Neural crest cell (in vitro differentiated cells): ENCODE measurements at places on chromosomes 11 and 22.
A peak's percentile ranks its signal among the peaks of the same experiment; 100 is the strongest.

DNA sequence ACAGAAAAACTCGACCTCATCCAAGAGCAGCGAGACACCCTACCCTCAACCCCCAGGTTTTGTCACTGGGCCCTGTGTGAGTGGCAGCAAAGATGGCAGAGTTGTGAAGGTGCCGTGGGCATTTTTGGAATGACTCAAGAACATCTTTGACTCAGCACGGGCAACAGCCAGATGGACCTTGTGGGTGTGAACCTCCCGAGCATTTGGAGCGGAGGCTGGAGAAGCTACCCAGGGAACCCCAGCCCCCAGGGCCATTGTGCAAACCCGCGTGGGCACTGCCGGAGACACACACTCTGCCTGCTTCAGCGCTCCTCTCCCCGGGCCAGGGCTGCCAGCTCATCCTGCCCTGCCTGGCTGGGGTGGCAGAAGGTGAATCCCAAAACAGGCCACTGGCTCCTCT lies 66.1 kb downstream of the PANX1 start:
- DNase-seq: no peak

DNA sequence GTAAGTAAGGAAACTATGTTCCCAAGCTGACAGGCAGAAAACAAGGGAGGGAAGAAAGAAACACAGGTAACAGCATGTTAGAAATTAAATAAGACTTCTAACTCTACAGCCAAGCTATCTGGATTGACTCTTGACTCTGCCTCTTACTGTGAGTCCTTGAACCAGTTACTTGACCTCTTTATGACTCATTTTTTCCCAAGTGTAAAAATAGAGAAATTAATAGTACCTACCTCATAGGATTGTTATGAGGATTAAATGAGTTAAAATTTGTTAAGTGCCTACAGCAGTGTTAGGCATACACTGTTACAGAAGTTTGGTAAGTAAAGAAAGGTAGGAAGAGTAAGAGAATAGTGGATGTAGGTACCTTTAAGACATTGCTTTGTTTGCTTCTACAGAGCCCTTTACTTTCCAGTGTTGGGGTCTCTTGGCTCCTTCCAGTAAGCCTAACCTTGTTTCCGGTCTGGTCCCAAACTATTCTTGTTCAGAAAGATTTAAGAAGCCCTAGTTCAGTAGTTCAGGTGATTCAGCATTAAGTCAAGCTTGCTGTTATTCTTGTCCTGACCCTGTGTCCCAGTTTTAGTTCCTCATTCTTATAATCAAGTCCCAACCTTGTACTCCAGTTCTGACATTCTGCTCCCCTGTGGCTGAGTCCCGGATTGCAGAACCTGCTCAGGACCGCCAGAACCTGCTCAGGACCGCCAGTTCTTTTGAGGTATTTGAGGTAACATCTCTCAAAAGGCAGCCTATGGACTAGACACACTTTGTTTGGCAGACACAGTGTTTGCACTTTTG lies 963.4 kb upstream of the CCDC90B start:
- DNase-seq: no peak

- DNase-seq: no peak
These were observed 572.9 kb upstream of the CADM1 start for GRCh38 chr11:116077092-116077491.

DNA sequence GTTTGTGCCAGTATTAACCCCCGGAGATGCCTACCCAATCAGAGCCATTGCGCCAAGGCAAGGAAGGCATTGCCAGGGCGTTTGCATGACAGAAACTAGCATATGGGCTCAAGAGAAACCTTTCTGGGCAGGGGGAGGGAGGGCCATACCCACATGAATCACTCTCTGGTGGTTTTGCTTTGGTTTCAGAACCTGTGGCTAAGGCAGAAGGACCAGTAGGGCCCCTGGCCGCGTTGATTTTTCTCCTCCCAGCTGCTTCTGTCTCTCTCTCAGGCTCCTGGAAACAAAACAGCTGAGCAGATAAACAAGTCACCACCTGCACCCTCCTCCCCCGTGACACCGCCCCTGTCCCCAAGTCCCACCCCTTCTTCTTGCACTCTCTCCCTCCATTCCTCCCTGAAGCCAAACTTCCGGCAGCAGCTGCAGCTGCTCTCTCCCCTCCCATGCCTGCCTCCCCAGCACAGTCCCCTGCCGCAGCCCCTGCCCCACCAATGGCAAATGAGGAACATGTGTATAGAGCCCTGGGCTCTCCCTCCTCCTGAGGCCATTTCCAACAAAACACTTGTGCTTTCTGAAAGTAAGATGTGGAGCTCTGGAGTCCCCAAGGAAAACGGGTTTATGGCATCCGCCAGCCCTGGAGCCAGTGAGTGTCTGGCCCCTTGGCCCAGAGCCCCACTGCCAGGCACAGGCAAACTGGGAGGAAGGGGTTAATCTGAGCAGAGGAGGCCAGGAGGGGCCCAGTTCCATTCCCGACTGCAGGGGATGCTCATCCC lies 39.0 kb upstream of the ADA2 start:
- DNase-seq: peak; percentile 44

DNA sequence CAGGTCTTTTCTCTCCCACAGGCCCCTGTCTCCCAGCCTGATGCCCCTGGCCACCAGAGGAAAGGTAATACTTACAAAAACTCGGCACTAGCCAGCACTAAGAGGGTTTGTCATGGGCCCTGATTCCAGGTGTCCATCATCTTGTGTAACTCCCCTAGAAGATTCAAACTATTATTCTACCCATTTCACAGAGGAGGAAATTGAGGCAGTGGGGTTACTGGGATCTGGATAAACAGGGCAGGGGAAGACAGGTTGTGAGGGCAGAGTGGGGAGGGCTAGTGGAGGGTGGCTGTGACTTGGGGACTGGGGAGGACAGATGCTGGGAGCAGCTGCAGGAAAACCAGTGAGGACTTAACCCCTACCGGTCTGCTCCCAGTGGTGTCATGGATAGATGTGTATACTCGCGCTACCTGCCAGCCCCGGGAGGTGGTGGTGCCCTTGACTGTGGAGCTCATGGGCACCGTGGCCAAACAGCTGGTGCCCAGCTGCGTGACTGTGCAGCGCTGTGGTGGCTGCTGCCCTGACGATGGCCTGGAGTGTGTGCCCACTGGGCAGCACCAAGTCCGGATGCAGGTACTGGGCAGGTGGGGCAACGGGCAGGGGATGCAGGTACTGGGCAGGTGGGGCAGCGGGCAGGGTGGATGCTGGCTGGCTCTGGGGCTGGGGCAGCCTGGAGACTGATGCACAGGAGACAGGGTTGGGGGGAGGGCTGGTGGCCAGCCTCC lies 1.2 kb downstream of the VEGFB start:
- DNase-seq: no peak

DNA sequence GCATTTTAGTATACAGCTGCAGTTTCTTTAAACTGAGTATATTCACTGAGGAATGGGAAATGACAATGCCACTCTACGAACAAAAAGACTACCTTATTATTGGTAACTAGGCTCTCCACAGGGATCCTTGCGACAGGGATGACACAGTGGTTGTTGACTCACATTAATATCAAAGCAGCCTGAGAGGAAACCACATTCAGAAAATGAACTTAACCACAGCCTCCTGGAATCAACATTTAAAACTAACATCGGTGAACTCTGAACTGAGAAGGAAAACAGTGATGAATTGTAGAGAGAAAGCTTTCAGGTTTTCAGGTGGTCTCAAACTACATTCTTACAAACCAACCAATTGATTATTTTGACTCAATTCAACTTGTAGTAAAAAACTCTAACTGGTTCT lies 90.3 kb upstream of the MTMR2 start:
- DNase-seq: no peak

GRCh38 chr11:45692808-45693453 lies 27.5 kb upstream of the CHST1 start:
- no peak for DNase-seq

DNA sequence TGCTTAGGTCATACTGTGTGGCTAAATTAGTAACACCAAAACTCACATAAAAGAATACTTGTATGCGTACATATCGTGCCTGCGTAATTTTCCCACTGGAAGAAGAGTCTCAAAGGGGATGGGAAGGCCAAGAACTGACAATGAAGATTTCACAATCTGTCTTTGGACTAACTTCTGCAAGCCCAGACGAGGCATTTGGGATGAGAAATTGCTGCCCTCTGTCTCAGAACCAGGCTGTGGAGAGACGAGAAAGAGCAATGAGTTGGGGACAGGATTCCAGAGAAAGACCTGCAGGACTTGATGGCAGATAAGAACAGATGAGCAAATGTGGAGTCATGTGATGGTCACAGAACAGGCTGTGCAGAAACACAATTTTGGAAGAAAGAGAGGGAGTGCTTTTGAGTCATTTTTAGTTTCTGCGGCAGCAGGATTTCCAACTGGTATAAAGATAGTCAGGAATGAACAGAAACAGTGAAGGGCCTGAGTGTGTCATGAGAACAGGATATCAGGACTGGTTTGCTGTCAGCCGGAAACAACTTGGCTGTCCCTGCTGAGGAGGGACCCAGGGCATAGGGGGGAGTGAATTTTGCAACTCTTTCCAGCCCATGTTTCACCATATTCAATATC lies 82.7 kb upstream of the CTSC start:
- no peak for DNase-seq

- no peak for DNase-seq
These were observed 2.9 kb upstream of the CYP2R1 start for GRCh38 chr11:14894657-14895598.

DNA sequence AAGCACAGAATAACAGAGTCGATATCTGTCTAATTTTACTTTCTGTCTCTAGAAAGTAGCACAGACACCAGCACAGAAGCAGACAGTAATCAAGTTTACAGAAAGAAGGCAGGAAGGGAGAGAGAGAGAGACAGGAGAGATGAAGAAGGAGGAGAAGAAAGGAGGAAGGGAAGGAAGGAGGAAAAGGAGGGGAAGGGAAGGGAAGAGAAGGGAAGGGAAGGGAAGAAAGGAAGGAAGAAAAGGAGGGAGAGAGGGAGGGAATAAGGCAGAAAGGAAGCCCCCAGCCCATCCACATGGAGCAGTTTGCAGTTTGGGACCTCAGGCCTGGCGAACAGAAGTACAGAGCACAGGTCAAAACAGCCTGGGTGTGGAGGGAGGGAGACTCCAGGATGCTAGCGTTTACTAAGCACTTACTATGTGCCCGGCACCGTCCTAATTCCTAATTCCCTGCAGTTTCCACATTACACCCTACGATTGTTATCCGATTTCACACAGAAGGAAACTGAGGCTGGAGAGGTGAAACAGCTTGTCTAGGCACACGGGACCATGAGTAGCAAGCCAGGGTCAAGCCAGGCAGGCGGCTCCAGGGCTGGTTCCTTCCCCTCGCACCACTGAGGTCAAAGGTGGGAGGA lies 46.0 kb upstream of the WNT7B start:
- no peak for DNase-seq

DNA sequence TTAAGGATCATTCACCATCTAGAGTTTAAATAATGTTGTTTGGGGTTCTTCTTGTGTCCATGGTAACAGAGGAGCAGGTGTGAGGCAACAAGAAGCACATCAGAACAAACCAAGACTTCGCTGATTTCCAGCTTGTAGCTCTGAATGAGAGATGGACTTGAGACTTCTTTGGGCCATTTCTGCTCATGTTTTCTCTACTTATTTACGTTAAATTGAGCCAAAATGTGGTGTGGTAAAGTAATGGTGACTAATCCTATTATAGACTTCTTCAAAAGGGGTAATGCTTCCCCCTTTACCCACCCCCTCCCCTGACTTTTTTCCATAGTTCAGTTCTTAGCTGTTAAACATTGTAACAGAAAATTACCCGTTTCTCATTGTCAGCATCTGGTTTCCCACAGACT lies 65.2 kb downstream of the CSTPP1 start:
- DNase-seq: no peak

DNA sequence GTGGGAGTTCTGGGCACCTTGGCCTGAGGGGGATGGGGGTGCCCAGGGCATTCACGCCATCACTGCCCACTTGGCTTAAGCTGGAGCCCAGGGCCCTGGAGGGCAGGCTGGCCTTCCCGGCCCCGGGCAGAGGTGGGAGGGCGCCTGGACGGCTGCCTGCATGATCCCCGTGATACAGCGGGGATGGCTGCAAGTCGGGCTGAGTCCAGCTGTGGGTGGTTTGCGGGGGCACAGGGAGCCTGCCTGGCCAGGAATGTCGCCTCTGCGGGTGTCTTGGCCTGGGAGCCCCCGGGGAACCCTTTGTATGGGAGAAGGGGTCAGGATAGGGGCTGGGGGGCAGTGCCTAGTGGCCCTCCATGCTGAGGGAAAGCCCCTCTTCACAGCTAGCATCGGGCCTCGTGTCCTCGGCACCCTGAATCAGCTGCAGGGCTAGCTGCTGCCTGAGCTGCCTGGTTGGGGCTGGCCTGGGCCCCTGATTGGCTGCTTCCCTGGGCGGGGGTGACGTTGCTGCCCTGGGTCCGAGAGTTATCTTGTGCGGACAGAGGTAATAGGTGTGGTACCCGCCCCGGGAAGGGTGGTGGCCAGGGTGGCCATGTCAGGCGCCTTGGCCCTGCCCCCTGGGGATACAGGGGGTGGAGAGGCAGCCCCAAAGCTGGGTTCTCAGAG lies 8.3 kb downstream of the BRSK2 start:
- no peak for DNase-seq

DNA sequence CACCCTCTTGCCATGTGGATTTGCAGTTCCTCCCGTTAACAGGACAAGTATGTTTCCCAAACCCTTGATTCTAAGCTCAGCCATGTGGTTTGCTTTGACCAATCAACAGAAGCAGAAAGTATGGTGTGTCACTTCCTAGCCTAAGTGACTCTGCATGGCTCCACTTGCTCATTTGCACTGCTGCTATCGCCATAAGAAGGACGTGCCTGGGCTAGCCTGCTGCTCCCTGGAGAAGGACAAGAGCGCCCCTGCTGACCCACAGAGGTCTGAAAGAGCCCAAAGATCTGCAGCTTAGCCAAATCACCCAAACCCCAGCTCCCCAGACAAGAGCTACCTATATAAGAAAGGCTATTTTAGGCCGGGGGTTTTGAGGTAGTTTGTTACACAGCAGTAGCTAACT lies 18.0 kb downstream of the TBRG1 start:
- no peak for DNase-seq

DNA sequence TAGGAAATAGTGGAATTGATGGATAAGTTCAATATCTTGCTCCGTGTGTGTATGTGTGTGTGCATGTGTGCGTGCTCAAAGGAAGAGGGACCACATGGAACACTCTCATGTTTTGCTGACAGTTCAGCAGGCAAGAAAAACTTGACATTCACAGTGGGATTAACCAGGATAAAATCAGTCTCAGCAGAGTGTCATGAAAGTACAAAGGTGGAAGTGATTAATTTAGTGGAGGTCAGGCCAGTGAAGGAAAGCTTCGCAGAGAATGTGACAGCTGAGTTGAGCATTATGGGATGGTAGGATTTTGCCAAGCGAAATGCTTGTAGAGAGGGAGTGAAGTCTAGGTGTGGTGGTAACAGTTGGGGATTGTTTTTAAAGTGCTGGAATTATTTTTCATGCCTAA lies 15.7 kb upstream of the FBXO3 start:
- DNase-seq: no peak

GRCh38 chr11:78830277-78830819 lies 255.7 kb upstream of the NARS2 start:
- no peak for DNase-seq
